ENCODE measurements at places on chromosomes 2 and 18.

- DNase-seq = no peak
Observed at GRCh38 chr2:239349453-239350135, 51.2 kb downstream of the HDAC4 start.

DNA sequence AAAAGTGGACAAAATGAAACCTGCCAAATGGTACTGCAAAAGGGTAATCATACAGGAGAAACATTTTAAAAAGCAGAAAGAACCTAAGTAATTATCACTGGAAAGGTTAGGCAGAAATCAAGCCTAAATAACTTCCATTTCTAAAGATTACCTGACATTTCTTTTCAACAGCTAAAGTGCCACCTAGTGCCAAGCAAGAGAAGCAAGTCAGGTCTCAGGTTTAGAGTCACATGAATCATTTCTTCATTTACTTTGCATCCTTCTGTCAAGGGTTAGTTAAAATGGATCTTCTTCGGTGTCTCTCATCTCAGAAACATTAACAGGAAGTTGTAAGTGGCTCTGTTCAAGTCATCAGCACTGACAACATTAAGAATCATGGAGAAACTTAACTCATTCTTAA, 90.3 kb downstream of the AKAIN1 start:
- DNase-seq = no peak

DNA sequence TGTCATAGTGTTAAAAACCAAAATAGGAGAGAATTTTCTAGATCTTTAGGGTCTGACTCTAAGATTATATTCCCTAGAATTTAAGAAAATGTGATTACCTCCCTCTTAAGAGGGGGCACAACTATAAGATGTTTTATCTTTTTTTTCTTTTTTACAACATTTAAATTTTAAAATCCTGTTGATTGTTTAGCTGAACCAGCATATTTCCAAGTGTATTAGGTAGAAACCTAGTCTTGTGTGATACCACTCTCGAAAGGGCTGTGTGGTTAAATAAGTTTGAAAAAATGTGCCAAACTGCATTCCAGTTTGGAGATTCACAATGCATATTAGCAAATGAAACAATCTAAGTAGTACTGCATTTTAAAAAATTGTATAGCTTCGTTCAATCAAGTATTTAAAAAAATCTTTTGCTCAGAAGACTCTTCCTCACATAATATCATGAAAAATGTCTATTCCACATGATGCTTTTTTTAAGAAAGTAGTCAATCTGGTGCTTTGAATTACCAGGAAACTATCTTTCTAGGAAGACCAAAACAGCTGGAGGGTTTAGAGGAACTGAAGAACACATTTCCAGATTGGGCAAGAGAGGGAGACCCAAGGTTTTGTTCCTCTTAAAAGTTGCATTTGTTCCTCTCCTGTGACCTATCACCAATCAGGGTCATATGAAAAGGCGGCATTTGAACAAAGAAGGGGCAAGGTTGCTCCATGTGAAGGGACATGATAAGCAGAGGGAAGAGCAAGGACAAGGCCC, 98.8 kb downstream of the DPP4 start:
- DNase-seq = no peak

GRCh38 chr2:222242532-222242931, 56.3 kb downstream of the PAX3 start:
- no peak for DNase-seq

DNA sequence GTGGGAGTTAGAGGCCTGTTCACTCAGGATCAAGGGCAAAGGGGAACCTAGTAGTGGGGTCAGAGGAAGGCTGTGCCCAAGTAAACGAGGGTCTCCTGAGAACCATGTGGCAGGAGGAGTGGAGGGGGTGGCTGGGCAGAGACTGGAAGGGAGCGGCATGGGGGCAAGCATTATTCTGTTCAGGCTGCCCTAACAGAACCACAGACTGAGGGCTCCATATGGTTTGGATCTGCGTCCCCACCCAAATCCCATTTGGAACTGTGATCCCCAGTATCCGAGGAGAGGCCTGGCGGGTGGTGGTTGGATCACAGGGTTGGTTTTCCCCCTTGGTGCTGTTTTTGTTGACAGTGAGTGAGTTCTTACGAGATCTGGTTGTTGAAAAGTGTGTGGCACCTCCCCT, 287.0 kb downstream of the PHLPP1 start:
- DNase-seq = no peak

- DNase-seq = no peak
Observed at GRCh38 chr2:74831693-74832530, 2.0 kb upstream of the HK2 start.

GRCh38 chr2:102336502-102336945, 19.1 kb upstream of the IL18R1 start:
- no peak for DNase-seq

GRCh38 chr2:47345590-47345924, 57.4 kb upstream of the MSH2 start:
- DNase-seq = no peak

DNA sequence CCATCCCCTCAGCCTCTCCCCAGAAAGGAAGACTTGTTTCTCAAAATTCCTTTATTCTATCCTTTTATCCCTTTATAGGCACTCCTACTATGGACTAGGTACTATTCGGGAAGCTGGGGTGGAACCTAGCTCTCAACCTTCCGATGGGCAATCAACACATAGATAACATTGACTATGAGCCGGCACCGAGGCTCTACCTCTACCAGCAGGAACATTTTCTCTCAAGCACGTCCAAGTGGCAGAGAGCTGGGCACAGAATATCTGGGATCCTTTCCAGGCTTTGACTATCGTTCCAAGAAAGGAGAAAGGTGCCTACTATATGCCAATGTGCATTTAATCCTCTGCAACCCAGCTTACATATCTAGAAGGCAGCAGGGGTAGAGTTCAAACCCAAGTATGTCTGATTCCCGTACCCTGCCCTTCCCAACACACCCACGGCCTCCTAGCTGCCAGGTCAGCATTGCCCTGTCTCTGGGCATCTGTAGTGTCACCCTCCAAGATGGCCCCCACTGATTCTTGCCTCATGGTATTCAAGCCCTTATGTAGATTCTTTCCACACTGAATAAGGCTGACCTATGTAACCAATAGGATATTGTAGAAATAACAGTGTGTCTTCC, 28.3 kb downstream of the TNS1 start:
- no peak for DNase-seq

DNA sequence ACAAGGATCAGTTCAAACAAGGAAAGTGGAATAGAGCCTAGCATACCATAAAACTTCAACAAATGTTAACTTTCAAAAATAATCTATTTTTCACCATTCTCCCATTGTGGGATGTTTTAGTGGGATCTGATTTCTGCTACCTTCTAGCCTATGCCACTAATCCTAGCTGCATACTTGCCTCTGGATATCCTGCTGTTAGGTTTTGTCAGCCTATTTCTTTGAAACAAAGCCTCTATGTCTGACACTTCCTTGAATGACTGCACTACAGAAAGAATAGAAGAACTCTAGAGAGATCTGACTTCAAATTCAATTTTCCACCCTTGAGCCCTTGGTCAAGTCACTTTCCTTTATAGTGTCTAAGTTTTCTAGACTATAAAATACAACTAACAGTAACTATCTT, 291.5 kb downstream of the PTH2R start:
- DNase-seq = no peak

DNA sequence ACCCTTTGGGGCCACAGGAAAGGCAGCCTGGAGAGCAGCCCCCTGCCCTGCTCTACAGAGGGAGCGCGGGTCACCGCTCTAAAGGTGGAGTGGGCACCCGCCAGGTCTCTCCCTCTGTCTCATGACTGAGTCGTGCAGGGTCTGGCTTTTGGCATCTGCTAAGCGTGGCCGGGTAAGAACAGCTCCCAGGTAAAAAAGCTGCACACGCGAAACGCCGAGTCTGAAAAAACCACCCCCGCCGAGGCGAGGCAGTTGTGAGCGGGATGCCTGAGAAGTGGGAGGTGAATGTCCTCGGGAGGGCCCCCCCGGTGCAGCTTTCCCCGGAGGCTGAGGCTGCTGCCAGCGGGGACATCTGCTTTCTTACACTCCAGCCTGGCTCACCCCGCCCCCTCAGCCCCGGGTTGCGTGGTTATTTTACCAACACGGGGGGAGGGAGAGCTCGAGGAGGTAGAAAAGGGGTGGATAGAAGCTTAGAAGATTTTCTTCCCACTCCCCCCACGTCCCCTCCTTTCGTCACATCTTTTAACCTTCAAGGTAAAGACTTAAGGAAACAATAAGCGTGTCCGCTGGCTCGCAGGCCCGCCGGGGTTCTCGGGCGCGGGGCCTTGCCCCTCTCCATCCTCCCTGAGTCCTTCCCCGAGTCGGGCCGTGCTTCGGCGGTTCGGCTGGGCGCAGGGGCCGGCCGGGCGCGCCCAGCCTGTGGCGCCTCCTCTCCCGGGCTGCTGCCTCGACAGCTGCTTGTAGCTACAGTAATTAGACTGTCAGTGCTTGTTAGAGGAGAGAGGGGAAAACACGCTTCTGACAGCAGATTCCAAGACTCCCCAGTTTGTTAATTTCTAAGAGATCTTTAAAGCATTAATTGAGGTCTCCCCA, 70.6 kb upstream of the PSMD14 start:
- no peak for DNase-seq

DNA sequence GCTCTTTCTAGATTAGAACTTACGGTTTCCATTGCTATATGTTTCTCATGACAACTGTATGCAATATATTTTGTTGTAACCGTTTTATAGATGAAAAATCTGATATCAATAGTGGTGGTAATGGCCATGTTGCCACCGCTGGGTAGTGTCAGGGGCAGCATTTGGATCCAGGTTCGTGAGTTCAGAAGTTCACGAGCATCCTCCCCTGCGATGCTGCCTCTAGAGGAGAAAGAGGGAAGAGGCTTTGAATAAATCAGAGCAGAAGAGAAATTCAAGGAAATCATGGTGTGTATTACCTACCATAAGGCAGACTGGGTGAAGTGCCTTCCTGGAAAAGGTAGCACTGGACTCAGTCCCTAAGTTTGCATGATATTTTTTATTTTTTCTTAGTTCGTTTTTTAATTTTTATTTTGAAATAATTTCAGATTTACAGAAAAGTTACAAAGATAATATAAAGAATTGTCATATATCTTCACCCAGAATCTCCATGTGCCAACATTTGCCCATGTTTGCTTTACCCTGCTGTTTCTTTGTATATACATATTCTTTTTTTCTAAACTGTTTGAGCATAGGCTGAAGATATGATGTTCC, 3.3 kb upstream of the ZBTB7C start:
- no peak for DNase-seq

DNA sequence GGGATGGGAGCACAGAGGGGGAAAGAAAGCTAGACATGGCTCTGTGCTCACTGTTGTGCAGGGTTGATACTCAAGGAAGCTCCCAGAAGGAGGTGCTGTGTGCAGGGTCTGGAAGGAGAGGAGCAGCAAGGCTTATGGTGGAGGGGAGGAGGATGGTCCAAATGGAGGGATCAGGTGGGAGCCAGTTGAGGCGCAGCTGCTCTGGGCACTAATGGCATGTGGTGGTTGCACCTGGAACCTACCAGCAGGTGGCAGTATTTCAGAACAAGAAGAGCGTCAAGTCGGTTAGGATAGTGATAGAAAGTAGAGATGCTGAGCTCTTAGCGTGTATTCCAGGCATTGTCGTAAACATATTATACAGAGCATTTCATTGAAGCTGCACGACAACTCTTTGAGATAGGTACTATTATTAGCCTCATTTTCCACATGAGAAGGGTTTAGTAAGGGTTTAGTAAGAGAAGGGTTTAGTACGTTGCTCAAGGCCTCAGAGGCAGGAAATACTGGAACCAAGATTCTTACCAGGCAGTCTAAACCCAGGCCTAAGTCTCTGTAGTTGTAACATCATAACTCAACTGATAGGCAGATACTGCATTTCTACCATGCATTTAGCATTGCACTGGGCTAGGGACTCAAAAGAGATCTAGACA, 223.7 kb downstream of the CYP26B1 start:
- no peak for DNase-seq

DNA sequence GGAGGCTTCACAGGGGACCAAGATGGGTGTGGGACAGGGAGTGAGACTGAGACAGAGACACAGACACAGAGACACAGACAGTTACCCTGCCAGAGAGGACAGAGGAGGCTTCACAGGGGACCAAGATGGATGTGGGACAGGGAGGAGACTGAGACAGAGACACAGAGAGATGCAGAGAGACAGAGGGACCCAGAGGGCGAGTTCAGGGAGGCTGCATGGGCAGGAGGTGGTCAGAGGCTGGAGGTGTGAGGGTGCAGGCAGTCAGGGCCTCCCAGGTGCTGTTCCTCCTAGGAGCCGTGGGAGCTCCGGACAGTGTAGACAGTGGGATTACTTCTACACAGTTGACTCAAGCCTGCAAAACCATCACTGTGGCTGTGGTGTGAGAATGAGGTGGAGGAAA, 206.2 kb upstream of the PXDN start:
- DNase-seq = no peak

GRCh38 chr2:47007223-47007825, 91.7 kb upstream of the MCFD2 start:
- DNase-seq = no peak

DNA sequence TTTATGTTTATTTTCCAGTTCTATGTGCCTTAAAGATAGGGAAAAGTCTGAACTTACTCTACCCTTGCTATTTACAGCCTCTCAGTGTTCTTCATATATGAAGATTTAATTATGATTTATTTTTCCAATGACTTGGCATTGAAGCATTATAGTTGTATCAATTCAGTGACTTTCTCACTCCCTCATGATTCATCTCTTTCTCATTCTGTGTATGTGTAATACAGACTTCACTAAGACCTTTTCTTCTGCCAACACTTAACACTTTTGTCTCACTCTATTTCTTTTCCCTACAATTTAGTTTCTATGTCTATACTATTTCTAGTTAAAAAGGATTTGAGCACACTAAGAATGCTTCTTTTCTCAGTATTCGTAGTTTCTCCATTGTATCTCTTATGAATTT, 1470.3 kb upstream of the ACVR2A start:
- DNase-seq = no peak

DNA sequence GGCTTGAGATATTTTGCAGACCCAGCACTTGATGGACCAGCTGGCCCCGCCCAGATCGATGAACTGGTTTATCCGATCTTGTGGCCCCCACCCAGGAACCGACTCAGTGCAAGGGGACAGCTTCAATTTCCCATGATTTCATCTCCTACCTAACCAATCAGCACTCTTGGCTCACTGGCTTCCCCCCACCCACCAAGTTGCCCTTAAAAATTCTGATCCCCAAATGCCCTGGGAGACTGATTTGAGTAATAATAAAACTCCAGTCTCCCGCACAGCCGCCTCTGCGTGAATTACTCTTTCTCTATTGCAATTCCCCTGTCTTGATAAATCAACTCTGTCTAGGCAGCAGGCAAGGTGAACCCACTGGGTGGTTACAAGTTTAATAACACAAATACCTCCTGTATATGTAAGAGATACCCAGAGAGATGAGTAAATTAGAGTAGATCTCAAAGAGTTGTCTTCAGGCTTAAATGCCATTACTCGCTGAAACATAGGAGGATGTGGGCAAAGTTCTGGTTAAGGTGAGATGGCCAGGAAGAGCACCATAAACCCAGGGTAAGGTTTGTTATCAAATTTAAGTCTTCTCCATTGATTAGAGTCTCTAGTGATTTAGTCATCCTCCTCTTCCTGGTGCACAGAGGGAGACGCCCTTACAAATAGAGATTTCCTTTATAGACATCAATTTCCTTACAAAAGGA, 222.8 kb downstream of the ARL4C start:
- no peak for DNase-seq

DNA sequence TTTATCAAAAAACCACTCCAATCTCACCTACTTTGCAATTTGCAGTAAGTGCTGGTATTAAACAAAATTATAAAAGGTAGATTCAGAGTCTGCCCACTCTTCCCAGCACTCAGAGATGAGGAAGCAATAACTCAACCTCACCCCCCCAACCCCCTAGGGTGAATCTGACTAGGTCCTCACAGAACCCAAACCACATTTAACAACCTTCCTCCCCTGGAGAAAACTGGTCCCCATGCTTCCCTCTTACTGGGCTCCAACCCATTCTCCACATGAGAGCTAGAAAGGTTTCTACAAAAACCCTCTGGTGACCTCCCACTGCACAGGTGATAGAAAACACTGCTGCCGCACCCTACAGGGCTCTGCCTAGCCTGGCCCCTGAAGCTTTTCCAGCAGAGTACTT, 40.5 kb upstream of the BMP10 start:
- no peak for DNase-seq
